ENCODE measurements at places on chromosomes 6 and 20.

GRCh38 chr6:36430351-36430750 lies 12.3 kb downstream of the PXT1 start:
- no peak for DNase-seq

- DNase-seq: no peak
Observed at GRCh38 chr6:35073766-35074471, 67.2 kb downstream of the TCP11 start.

GRCh38 chr6:3297006-3297405 lies 38.3 kb downstream of the PSMG4 start:
- DNase-seq: no peak

GRCh38 chr6:164436976-164437375 lies 872.4 kb downstream of the C6orf118 start:
- DNase-seq: no peak

DNA sequence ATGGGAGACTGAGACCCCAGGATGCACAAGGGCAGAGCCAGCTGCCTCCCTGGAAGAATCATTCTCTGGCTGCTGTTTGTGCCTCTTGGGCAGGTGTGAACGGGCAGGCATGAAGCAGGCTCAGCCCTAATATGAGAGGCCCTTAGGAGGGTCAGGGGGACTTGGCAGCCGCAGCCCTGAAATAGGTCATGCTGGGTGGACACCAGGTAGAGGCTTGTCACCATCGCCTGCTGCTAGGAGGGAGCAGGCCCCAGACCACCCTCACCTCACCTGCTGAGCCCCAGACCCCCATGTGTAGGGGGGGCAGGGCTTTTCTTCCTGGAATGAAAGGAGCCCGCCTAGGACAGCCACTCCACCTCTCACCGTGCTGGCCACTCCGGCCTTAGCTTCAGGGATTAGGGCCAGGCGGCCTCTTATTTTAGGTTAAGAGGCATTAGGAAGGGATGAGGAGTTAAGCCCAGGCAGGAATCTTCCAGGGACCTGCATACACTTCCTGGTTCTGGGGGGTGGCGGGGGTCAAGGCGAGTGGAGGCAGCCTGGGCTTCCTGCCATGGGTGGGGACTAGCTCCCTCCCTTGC lies 92.4 kb downstream of the ASXL1 start:
- DNase-seq: no peak

DNA sequence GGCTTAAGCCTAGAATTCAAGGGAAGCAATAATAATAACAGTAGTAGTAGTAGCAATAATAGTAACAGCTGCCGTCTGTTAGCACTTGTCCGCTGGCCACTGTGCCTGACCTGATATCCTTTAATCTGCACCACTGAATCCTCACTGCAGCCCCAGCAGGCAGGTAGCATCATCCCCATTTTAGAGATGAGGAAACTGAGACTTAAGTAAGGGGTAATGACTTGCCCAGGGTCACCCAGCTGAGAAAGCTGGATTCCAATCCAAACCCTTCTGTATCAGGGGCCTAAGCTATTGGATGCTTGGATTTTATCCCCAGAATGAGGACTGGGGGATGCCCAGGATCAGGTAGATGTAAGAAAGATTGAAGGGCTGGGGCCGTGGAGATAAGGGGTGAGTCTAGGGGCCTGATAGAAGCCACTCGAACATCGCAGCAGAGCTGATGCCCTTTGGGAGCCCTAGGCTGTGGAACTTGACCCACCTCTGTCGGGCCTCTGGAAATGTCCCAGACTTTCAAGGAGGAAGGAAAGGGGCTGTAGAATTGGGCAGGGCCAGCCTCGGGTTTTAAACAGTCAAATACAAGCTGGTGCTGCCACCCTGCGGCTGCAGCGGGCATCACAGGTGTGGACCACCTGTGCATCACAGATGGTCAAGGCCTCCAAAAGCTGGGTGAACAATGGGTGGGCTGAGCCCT lies 102.1 kb upstream of the MYL9 start:
- DNase-seq: peak; percentile 76

- no peak for DNase-seq
Observed at GRCh38 chr20:49037962-49038387, 8.1 kb upstream of the CSE1L start.

DNA sequence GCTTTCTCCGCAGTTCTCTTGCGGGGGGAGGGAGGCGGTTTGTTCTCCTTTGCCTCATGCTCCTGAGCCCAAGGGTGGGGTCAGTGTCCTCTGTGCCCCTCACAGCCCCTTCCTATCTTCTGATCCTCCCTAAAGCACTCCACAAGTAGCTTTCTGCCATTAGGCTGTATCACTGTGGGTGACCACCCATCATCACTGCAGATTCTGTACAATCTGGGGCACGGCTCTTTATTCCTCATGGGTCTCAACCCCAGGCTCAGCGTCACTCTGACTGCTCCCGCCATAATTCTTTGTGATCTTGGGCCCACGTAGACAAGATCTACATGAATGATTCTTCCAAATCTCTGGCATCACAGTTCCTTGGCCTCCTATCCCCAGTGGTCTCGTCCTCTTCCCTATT lies 10.5 kb downstream of the NCR2 start:
- no peak for DNase-seq

GRCh38 chr6:43491750-43492661 lies 14.6 kb downstream of the TJAP1 start:
- DNase-seq: no peak

GRCh38 chr20:35106827-35107380 lies 14.3 kb upstream of the TRPC4AP start:
- no peak for DNase-seq

- DNase-seq: no peak
Observed at GRCh38 chr6:89525786-89526562, 93.0 kb downstream of the ANKRD6 start.

- DNase-seq: no peak
Observed at GRCh38 chr20:60691966-60692615, 560.0 kb upstream of the CDH4 start.

DNA sequence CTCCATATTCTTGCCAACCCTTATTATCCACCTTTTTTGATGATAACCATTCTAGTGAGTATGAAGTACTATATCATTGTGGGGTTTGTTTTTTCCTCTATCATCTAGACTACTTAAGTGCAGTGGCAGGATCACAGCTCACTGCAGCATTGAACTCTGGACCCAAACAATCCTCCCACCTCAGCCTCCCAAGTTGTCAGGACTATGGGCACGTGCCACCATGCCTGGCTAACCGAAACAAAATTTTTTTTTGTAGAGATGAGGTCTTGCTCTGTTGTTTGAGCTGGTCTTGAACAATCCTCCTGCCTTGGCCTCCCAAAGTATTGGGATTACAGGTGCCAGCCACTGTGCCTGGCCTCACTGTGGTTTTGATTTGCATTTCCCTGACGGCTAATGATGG lies 67.5 kb downstream of the TRPC4AP start:
- no peak for DNase-seq

GRCh38 chr6:165616116-165616515 lies 46.9 kb downstream of the PDE10A start:
- no peak for DNase-seq

- DNase-seq: no peak
Observed at GRCh38 chr6:45272626-45273025, 55.5 kb upstream of the RUNX2 start.

GRCh38 chr6:25942561-25943147 lies 12.2 kb upstream of the SLC17A2 start:
- no peak for DNase-seq

DNA sequence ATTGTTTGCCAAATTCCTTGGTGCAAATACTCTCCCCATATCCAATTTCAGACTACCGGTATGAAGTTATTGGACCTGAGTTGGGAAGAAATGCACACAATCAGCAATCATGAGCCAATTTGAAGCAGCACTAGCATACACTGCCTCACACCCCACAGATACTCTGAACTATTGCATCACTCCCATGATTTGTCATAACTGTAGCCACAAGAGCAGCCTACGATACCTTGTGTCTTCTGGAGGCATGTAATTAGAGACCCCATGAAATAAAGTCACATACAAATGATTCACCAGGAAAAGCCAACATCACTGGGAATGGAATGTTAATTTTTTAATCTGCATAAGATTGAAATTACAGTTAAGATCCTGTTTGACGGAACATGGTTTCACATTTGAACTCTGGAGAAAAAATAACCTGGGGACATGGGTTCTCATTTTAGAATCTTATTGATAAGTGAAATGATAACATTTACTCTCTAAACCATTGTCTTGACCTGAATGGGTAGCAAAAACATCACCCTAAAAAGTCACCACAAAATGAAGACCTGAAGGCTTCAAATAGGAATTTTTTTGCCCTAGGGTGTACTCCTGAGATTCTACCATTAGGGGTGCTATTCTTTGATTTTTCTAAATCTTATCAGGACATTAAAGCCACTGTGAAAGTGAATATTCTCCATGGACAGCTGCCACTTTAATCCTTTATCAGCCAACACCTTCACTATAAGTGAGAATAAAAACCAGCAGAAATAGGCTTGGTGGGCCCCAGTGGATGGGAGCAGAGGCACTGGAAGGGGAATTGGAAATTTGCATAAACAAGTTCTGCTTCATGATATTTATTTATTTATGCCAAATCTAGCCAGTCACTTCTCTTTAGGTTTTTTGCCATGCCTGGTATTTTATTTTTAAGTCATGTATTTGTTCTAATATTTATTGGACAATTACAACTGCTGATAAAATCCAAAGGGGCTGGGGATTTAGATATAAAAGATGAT lies 34.5 kb upstream of the HBS1L start:
- peak; percentile 72 for DNase-seq

DNA sequence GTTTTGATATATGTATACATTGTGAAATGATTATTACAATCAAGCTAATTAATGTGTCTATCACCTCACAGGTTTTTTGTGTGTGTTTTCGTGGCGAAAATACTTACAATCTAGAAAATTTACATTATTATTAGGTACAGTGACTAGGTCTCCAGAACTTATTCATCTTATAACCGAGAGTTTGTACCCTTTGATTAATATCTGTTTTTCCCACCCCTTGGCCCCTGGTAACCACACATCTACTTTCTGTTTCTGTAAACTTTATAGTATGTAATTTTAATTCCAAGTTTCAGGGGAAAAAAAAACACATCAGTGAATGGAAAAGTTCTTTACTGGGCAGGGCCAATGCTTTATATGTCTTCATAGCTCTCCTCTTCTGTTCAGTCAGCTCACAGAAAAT lies 131.4 kb downstream of the LMBRD1 start:
- DNase-seq: no peak

GRCh38 chr6:52189974-52190373 lies 3.8 kb downstream of the IL17A start:
- no peak for DNase-seq

- DNase-seq: no peak
Observed at GRCh38 chr6:139230391-139230840, 61.4 kb downstream of the TXLNB start.

GRCh38 chr6:129370268-129370916 lies 339.6 kb downstream of the ARHGAP18 start:
- peak; percentile 12 for DNase-seq
